ENCODE measurements at places on chromosomes 12 and 14.

DNA sequence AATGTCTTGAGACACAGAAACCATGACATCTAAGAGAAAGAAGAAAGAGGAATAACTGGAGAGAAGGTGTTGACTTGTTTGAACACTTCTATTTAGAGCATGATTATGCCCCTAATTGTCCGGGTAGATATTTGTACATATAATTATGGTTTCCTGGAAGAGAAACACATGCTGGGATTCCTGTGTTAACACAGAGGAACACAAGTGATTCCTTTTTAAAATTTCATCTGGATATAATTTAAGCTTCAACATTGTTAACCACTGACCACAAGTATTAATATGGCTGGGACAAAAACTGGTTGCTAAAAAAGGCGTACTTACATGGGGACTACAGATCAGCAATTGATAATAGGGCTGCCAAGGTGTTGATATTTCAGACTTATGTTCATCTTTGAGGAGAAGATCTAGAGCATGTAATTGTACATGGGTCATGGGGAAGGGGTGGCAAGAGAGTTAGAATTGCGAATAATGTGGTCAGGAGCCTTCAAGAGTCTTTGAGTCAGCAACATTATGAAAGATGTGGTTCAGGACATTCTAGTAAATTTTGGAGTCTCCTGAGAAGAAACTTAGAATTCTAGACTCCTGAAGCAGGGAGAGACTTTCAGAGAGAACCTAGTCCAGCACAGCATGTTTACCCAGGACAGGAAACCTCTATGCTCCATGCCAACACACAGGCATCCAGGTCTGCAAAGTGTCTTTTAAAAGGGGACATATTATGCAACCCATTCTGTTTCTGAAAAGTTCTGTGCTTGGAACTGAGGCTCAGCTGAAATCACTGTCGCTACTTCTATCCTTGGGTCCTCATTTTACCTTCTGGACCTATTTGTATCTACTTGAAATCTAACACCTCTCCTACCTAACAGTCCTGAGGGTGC, 56.5 kb downstream of the SLC38A1 start:
- no peak for DNase-seq

DNA sequence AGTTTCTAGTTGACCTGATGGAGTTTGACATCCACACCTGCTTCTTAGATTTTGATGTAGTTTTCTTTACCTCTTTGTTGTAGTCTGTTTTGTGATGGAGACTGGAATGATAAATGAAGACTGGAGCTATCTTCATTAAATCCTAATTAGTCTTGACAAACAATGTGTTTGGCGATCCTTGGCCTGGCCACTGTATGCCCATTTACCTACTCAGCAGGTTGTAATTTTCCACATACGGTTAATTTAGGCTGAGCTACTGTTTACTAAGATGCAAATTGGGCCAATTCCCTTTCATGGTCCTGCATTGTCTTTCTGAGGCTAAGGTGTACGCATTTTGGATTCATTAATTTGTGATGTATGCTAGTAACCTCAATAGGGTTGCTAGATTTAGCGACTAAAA, at the start of gene TAS2R7:
Gene TAS2R7 (minus strand): TSS at position 41 of the 400 bp plus-strand sequence. CDS start 57 bp downstream, outside the sequence.
- DNase-seq: no peak

DNA sequence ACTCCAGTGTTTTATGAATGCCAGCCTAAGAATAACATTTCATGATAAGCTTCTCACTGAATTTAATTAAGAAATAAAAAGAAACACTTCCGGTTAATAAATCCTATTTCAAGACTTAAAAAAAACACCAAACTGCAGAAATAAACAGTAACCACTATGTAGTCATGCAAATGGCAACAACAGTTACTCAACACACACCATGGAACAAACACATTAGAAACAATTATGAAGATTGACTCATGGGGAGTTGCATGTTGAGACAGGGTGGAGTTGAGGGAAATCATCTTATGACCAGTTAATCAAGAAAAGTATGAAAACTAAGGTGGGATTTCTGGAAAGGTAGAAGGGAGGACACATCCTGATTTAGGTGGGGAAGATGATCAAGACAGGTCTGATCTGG, 52.7 kb downstream of the PLBD1 start:
- no peak for DNase-seq

DNA sequence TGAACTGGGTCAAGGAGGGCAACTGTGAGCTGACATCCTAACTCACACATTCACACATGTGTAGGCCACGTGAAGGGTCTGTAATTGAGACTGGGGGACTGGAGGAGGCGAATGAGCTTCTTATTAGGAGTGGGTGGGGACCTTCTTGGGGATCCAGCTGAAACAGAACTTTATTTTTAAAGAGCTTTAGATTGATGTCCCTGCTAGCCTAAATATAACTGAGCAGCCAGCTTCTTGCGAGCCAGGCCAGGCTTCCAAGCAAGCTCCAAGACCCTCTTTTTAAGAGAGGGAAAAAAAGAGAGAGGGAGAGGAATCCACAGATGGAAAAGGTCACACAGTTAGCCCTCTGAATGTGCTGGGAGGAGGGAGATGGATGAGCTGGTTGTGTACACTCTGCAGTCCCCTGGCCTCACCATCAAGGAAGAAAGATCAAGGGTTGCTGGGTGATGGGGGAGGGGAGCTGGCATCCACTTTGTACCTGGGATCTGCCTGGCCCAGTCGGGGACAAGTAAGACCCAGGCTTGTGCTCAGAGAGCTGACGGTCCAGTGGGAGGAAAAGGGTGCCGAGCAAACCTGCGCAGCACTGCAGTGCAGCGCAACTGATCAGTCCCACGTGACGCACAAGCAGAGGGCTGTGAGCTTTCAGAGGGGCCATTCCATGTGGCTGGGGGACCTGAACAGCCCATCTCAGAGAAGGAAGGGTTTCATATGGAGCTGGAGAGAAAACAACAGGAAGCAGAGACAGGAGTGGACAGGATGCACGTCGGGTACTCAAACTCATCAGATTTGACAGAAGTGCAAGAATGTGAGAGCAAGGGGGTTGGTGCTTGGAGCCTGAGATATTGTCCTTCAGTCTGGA, 154.5 kb downstream of the ZFP36L1 start:
- DNase-seq: no peak

DNA sequence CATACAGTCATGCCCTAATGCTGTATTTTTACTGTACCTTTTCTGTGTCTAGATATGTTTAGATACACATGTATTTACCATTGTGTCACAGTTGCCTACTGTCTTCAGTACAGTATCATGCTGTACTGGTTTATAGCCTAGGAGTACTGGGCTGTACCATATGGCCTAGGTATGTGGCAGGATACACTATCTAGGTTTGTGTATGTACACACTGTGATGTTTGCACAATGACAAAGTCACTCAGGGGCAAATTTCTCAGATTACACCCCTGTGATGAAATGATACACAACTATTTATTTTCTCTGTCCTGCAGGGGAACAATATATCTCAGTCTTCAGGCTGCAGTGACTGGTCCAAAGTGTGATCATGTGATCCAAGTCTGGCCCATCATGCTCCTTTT, 1076.1 kb downstream of the VRK1 start:
- no peak for DNase-seq

GRCh38 chr12:51848841-51849735, 570 bp upstream of the FIGNL2 start:
- no peak for DNase-seq

- DNase-seq: no peak
Measured at GRCh38 chr12:42798811-42799438, 209.4 kb upstream of the PRICKLE1 start.

GRCh38 chr12:54984658-54985376, at the start of gene TESPA1:
TSS of gene TESPA1 (minus strand) at chr12:54984762. CDS start at chr12:54974562, 10,200 bp downstream.
- peak; percentile 65 for DNase-seq

GRCh38 chr12:70459786-70460185, 93.7 kb downstream of the KCNMB4 start:
- no peak for DNase-seq

DNA sequence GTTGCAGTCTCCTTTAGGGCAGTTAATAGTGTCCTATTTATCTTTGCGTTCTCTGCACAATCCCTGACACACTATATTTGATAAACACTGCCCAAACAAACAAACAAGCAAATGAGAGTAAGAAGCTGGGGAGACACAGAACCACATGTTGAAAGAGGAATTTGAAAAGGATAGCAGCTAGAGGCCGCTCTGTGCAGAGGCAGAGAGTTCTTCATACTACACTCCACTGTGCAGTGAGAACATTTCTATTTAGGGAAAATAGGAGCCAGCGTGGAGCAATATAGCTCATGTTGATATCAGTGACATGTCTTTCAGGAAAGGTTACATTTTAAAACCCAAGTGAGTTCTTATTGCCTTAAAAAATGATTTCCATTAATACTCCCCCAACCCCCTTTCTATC, 140.3 kb upstream of the SEL1L start:
- no peak for DNase-seq

- no peak for DNase-seq
Measured at GRCh38 chr12:6469609-6470374, 685 bp downstream of the VAMP1 start.

DNA sequence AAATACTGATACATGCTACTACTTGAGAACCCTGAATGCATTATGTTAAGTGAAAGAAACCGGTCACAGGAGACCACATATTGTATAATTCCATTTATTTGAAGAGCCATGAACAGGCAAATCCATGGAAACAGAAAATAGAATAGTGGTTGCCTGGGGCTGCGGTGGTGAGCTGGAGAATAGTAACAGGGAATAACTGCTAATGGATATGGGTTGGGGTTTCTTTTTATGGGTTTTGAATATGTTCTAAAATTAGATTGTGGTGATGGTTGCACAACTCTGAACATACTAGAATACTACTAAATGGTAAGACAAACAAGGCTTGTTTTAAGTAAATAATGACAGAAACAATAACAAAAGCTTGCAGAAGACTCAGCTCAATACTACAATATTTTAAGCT, 293.0 kb downstream of the BTG1 start:
- no peak for DNase-seq

DNA sequence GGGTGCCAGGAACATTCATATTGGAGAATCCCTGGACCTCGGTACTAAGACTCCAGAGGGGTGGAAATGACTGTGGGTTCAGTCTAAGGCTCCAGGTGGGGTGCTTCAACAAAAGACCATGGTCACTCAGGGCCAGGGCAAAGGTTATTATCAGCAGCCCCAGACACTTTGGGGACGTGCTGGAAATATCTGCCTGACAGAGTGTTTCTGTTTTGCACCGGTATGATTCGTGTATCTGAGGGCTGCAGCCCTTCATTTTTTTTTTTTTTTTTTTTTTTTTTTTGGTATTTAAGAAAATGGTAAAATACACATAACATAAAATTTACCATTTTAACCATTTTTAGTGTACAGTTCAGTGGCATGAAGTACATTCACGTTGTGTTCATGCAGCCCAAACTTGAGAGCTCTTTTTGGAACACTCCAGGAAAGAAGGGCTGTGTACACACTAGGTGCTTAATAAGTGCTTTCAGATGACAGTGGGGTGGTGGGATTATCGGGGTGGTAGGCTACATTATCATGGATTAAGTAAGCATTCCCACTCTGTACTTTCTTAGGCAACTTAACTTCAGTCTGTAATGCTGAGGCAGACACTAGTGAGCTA, 120.3 kb downstream of the CHST11 start:
- no peak for DNase-seq

GRCh38 chr12:57123813-57124212, 4.5 kb upstream of the LRP1 start:
- no peak for DNase-seq

DNA sequence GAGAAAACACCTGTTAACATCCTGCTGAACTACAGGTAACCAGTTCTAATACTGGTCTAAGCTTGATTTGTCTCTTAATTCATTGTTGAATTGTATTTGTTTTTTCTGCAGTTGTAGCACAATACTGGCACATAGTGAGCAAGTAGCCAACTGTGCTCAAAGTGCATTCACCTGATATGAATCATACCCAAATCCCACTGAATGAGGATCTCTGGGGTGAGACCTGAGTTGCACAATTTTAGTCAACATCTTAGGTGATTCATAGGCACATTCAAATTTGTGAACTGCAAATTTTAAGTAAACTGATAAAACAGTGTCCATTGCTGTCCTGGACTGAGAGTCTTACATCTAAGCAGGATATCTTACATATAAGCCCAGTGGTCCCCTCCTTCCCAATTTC, 12.8 kb downstream of the KCNC2 start:
- DNase-seq: no peak

- DNase-seq: no peak
Measured at GRCh38 chr14:102777711-102778337, 575 bp downstream of the TRAF3 start.

GRCh38 chr14:23125011-23125410, 6.0 kb upstream of the CEBPE start:
- no peak for DNase-seq

GRCh38 chr12:59372956-59373355, 222.9 kb upstream of the SLC16A7 start:
- no peak for DNase-seq

DNA sequence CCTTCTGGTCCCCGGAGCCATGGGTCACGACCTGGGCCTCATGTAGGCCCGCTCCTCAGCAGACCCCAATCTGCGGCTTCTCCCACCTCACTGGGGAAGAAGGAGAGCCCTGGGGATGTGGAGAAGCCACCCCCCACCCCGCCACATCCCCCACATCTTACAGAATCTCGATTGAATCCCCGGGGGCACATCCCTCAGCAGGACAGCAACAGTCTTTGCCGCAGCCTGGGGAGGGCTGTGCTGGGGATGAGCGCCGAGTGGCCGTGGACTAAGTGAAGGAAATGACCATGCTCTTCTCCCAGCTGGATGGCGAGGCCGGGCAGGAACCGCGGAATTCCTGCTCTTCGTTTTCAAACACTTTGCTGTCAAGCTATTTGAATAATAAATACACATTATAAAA, 169.0 kb upstream of the RTL1 start:
- DNase-seq: no peak

DNA sequence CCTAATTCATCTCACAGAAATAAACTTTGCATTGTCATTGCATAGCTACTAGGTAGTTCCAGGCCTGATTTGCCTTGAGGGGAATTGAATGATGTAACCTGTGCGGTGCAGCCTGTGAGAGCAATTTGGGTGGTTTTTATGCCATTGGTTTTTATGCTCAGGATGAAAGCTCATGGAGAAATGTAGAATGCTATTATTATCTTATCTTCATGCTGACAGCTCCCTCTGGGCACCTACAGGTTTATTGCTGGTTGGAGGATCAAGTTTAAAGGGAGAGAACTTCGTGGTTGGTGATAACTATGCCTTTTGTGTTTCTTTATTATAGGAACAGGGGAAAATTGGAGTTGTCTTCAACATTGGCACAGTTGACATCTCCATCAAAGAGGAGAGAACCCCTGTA, 547.9 kb downstream of the DIO2 start:
- DNase-seq: no peak

DNA sequence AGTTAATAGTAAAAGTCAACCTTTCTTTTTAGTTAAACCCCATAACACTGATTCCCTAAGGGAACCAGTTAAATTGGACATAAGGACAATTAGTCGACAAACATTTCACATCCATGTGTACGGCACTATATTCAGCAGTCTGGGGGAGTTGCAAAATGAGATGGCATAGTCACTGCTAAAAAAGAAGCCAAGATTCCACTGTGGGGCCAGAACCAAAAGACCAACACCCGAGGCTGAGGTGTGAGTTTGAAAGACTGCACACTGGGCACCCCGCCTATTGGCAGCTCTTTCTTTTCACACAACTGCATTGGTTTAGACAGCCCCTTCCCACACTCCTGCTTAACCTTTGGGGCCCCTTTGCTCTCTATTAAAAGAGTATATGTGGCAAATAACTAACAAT, 16.7 kb downstream of the SETD3 start:
- DNase-seq: no peak

GRCh38 chr12:92473564-92473963, 229.2 kb upstream of the PLEKHG7 start:
- DNase-seq: no peak
